Stimulated activated CD8-positive, alpha-beta memory T cell treated with anti-CD3 and anti-CD28 coated beads, Interleukin-12 subunit alpha, Interleukin-12 subunit beta, amount 100 ng/mL, for 1 hour (primary cell): ENCODE measurements at places on chromosomes 7 and 10.

DNA sequence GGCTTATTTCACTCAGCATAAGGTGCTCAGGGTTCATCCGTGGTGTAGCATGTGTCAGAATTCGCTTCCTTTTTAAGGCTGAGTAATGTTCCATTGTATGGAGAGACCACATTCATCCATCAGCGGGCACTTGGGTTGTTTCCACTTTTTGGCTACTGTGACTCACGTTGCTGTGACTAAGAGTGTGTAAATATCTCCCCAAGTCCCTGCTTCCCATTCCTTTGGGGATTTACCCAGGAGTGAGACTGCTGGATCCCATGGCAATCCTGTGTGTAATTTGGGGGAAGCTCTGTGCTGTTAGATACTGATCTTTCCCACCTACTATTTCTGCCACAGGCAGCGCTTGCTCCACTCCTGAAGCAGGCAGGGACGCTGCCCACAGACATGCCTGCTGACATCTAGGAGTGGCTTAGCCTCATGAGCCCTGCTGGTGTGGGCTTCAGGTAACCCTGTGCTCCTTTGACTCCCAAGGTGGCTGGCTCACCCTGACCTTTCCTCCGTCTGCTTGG lies 346.0 kb downstream of the FRMD4A start:
- DNase-seq: no peak

GRCh38 chr10:93413252-93413689 lies 68.9 kb downstream of the MYOF start:
- no peak for DNase-seq

GRCh38 chr10:110444004-110444337 lies 53.7 kb upstream of the DUSP5 start:
- DNase-seq: no peak

DNA sequence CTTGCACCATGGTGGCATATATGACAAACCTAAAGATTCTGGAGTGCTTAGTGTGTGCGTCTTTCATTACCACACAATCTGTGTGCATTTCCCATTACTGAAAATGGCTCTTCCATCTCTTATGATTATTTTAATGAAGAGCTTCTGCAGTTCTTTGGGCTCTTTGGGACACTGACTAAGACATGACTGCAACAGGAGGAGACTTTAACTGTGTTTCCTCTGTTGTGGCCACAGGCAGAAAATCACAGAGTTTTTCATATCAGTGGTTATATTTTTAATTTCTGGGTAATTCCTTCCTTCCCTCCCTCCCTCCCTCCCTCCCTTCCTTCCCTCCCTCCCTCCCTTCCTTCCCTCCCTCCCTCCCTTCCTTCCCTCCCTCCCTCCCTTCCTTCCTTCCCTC lies 58.1 kb downstream of the WNT2 start:
- no peak for DNase-seq

GRCh38 chr10:43482319-43483078 lies 45.6 kb downstream of the ZNF487 start:
- no peak for DNase-seq

DNA sequence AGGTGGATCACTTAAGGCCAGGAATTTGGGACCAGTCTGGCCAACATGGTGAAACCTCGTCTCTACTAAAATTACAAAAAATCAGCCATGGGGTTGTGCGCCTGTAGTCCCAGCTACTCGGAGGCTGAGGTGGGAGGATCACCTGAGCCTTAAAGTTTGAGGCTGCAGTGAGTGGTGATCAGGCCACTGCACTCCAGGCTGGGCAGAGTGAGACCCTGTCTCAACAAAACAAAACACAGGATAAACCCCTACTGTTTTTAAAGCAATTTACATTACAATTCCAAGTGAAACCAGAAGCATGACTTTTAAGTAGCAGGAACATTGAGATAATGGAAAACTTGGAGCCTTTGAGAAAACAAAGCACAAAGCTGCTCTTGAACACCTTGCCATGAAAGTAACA lies 92.4 kb upstream of the BTBD16 start:
- DNase-seq: no peak

- no peak for DNase-seq
Observed at GRCh38 chr10:11670381-11670780, 58.9 kb upstream of the USP6NL start.

GRCh38 chr7:66847879-66848790 lies 72.9 kb upstream of the TMEM248 start:
- no peak for DNase-seq

DNA sequence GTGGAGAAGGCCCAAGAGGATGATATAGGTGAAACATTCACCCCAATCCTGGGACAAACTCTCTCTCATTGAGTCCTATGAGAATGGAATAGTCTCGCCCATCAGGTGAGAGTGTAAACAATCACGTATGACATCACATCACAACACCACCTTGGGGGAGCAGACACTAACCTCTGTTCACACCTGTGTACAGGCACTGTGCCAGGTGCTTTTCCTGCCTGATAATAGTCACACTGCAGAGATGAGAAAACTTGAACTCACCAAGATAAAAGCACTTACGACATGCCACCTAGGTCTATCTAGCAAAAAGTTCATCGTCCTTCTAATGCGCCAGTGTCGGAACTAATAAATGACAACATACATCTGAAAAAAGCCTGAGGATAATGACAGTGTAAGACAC lies 187.8 kb downstream of the FAM107B start:
- no peak for DNase-seq

- DNase-seq: no peak
Observed at GRCh38 chr10:21513405-21513788, 12.1 kb downstream of the SKIDA1 start.

- DNase-seq: no peak
Observed at GRCh38 chr7:8615019-8615418, 181.6 kb downstream of the NXPH1 start.

DNA sequence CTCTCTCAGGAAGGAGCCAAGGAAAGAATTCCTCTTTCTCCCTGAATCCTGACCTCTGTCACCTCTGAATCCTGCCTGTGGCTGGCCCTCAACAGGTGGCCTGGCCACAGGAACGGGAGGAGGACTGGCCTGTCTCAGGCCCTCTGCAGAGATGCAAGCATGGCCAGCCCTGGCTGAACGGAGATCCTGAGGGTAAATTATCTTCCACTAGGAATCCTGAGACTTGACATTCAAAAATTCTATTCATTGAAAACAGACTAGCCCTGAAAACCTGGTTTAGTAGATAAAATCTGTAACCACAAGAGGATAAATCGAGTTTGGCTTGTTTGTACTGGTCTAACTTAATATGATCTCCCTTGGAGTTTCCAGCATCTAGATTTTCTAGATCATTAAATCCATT lies 579.3 kb downstream of the LRMDA start:
- DNase-seq: no peak

DNA sequence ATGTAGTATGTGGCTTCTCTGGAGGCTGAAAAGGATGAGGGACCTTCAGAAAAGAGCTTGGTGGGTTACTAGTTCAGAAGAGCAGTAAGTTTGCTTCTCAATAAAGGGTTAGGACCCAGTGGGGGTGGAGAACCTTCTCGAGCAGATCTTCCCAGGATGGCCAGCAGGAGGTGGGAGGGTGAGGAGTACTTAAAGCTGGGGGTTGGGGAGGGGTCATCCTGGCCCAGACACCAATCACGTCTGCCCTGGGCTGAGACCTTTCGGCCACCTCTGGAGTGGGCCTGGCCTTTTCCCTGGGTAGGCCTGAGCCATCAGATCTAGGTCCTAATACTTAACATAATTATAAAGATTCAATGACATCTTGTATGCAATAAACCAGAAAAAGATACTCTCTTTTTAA lies 149.0 kb upstream of the TCF7L2 start:
- no peak for DNase-seq

- no peak for DNase-seq
Observed at GRCh38 chr7:15073301-15073700, 170.8 kb upstream of the DGKB start.

GRCh38 chr7:22358820-22359697 lies 2.1 kb upstream of the RAPGEF5 start:
- DNase-seq: no peak

DNA sequence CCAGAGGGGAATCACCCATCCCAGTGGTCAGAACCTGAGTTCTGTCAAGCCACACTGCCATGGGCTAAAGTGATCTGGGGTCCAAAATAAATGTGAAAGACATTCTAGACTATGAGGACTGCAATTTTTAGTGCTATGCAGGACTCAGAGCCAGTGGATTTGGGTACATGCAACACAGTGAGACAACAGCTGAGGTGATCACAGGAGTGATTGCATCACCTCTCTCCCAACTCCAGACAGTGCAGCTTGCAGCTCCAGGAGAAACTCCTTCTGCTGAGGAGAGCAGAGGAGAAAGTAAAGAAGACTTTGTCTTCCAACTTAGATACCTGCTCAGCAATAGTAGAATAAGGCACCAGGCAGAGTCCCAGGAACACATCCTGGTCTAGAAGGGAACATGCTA lies 682.0 kb upstream of the POT1 start:
- DNase-seq: no peak

DNA sequence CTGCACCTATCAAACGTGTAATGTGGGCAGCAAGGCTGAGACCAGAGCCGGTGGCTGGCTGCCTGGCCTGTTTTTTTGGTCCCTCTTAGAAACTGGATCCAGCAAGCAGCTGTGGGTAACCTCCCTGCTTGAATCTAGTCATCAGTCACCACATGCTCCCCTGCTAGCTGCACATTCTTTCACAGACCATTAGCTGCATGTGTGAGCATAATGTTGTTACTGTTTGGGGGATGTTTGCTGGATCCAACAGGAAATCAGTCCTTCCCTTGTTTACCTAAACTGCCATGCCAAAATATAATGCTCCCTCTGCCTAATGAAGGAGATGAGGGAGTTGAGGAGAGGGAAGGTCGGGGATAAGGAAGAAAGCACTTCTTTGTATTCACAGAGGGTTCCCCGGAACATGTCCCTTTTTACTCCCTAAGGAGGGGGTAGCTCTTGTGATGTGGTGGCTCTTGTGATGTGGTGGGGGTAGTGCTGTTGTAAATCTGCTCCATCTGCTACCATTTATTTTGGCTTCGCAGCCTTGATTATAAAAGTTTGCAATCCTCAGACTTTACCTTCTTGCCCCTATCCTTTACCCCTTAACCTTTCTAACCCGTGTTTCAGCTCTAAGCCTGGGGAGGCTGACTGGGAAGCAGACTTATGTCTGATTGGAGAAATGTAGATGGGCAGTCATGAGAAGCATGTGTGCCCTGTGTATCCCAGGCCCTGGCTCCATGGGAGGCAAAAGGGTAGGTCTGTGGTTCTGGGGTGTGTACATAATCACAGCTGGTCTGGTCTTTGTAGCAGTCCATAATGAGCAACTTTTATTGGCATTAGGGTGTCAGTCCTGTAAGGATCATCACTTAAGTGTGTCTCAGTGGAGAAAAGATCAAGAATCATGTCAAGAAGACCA lies 20.8 kb downstream of the LOXL4 start:
- no peak for DNase-seq

DNA sequence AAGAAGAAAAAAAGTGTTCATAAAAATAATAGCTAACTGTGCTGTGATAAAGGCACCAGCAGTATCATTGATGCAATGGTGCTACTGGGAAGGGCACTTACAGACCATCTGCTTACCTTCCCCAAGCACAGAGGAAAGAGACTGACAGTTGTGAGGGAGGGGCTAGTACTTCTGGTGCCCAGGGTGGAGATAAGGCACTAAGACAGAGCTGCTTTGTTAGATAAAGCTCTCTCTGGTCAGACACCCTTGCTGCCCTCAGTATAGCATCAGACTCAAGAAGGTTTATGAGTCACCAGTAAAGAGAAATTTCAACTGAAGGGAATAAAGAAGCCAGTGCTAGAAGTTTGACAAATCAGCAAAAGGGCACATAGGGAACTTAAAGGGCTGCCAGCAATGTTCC lies 325.6 kb downstream of the HPSE2 start:
- DNase-seq: no peak

- DNase-seq: no peak
Observed at GRCh38 chr7:92768501-92769393, 67.6 kb downstream of the CDK6 start.

DNA sequence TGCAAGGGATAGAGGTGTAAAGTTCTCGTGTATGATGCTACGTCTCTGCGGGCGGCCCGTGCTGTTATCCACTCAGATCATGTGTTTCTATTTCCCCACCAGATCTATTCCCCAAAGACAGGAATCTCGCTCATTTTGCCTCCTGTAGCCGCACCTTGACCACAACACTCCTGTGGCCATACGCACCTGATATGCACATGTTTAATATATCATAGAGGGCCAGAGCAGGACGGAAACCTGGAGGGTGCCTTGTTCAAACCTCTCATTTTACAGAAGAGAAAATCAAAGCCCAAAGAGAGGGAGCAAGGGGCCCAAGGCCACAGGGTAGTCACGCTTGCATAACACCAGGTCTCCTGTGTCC lies 37.6 kb downstream of the STRA8 start:
- no peak for DNase-seq

DNA sequence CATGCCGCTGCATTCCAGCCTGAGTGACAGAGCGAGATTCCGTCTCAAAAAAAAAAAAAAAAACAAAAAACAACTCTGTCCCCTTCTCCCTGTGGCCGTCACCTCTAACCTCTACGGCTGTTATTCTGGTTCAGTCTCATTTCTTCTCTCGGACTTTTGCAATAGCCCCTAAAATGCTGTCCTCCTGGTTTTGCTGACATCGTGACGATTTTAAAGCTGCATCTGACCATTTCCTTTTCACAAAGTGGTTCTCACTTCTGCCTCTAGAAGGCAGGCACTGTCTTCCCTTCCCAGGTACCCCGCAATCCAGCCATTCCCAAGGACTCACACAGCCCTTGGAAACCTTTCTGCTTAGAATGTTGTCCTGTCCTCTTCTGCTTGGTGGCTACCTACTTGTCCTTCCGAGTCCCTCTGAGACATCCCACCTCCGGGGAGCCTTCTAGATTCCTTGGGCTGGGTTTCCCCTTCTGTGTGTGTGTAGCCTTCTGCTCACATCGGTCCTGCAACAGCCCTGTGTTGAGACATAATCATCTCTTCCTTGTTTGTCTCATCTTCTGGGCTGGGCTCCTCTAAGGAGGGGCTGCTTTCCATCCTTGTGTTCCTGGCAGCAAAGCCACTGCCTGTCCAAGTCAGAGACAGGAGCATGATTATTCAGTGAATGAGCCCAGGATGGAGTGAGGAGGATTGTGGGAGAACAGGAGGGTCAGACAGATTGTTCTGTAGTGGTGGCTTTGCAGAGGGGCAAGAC lies 83.1 kb downstream of the GRK5 start:
- no peak for DNase-seq

GRCh38 chr10:72887043-72887442 lies 6.5 kb upstream of the OIT3 start:
- no peak for DNase-seq

DNA sequence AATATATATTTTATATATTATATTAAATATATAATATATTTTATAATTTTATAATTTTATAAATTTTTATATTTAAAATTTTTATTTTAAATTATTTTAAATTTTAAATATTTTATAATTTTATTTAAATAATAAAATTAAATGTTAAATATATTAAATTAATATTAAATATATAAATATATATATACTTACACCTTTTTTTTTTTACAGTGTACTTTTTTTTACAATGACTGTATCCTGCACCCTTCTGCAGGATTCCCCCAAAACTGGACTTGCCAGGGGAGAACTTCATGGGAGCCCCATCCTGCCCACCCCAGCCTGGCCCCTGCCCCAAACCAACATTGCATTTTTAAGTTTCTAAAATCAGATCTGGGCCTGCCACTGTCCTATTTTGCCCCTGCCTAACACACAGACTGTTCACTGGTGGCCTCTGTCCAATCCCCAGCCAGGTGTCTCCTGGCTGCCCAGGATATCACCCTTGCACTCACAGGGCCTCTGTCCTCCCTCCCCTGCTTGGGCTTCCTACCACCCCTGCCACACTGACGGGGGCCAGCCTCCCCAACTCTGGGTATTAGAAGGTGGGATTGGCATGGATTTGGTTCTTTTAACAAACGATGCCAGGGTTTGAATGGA lies 138.0 kb downstream of the ADCY1 start:
- DNase-seq: no peak

- DNase-seq: no peak
Observed at GRCh38 chr7:20783700-20784387, 2.8 kb downstream of the SP8 start.
